ENCODE measurements at places on chromosomes 2 and 18. TPM values are rescaled to one million over a fixed set of nuclear protein-coding genes. Genes with fewer than 3 reads are reported as not detected.

DNA sequence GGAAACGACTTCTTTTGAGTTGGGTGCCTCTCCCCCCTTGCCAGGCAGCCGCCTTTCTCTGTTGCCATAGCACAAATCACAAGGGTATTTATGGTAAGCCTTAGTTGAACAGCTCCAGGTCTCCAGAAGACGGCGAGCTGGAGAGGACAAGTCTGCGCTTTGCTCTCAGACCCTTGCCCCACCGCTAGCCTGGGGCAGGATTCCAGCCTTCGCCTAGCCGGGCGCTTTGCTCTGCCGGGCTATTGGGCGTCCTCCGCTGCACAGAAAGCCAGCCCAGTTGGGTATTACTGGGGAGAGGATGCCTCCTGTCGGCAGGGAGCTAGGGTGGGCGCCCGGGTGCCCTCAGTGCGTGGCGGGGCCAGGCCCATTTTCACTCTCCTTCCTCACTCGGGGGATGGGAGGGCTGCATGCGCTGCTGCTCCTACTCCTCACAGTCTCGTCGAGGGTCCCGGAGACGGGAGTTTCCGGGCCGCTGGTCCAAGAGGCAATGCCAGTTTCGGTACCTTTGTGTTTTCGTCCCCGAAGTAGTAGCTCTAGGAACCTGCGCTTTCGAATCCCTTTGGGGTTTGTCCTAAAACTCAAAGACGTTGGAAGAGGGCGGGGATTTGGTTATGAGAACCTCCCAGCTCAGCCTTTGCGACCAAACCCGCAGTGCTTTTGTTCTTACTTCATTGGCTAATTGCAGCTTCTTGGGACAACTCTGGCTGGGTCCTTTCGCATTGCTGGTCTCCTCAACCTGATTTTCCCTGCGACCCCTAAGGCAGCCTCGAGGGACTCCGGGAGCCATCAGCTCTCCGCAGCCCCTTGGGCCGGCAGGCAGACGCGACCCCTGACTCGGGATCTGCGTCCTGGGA, 3.6 kb upstream of the DLX2 start:
- DNase-seq: no peak

DNA sequence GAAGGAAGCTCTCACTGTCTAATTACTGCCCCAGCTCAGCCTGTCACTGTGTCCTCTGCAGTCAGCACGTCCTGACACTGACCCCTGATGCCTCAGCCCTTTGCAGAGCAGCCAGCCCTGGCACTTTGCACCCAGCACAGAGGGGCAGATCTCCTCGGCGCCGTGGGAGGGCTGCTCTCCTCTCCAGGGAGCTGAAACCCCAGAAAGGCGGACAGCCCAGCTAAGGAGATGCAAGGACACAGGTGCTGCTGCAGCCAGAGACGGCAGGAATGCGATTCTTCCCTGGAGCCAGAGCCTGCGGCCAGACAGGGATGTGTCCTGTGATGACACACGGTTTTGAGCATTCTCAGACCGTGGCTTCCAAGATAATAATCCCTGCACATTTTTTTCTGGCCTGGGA, 34.5 kb upstream of the SIX3 start:
- DNase-seq: no peak

The ZNF804A gene
- 0.05 TPM for polyA plus RNA-seq

DNA sequence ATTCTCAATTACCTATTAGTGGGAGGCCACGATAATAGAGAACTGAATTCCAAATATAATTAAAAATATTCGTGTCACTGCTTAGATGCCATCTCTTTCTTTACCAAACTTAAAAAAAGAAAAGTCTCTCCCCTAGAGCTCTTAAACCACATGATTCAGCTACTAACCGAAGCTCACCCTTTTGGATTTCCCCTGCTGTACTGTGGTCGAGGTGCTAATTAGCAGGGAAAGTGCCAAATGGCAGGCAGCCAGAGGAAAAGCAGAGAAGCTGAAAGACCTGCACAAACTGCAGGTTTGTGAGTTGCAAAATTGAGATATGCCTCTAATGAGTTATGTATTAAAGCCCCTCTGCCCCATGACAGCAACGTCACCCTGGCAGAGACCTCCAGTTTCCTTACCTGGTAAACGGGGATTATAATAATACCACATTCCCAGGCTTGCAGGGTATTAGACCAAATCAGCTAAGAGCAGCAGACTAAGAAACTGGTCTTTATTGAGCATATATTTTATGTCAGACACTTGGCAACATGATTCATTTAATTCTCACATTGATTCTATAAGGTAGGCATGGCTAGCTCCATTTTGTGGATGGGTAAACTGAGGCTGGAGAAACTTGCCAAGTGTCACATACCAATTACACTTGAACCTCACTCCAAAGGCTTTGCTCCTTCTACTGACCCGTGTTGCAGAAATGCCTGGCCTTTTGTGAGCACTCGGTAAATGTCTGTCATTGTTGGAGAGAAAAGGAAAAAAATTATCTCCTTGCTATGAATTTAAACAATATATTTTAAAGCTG, 259.7 kb downstream of the LPIN1 start:
- no peak for DNase-seq

GRCh38 chr2:128145651-128146050, 54.7 kb downstream of the UGGT1 start:
- DNase-seq: no peak

DNA sequence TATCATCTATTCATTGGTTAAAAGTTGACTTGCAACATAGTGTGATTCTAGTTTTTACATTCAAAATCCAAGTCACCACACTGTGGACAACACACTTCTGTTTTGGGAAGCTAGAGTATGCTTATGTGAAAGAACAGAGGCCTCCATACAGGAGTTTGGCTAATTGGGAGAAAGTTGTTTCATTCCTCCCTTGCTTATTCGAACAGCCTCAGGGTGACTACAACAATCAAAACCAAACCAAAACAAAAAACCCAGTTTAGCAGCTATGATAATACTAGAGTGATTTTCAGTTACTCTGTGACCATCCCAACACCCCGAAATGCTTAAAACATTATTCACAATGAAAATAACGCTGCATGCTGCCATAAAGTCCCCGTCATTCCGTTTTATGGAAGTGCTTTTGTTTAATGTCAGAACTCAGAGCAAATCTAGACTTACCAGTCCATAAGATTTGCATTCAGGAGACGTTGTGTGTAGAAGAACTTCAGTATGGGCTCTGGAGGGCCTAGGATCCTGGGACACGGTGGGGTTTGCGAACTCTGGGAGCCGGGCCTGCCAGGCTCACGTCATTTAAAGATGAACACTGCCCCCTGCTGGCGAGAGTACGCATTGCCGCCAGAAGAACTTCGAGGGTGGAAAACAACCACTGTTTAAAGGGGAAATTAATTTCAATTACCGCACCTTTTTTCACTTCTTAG, 111.4 kb downstream of the FTCDNL1 start:
- peak; percentile 2 for DNase-seq

DNA sequence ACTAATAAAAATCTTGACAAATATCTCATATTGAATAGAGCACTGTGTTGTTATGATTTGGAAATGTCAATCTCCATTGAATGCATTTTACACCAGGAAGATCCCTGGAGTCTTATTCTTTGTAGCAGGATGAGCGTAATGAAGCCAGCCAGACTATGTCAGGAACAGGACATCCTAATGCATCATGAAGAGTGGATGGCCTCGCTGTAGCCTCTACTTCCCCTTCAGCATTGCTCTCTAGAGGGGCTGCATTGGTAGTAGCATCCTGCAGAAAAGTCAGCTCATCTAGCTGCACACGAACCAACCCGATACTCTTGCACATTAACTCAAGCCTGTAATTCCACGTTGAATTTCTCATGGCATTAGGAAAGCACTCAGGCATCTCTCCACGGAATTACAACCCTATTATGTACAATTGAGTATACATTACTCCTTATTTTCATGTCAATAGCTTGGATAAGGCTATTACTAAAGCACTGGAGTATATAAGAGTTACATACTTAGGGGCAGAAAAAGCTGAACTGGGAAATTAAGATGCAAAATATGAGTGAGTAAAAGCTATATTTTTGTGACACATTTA, 76.1 kb downstream of the CMPK2 start:
- DNase-seq: no peak

- no peak for DNase-seq
Observed at GRCh38 chr18:67794521-67794920, 278.0 kb upstream of the DSEL start.

DNA sequence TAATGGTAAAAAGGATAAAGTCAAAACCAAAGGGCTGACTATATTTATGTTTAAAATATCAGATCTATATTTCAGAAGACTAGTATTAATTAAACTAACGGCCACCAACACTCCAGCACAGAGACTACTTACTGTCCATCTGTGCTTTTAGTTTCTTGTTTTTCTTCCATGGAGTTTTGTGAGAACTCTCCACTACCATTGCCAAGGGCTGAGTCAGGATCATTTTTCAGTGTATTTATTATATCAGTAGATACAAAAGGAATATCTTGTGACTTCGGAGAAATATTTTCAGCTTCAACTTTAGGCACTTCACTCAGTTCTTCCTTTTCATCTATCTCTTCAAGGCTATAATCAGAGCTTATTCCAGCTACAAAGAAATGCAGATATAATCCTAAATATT, 79.1 kb upstream of the GRB14 start:
- no peak for DNase-seq

DNA sequence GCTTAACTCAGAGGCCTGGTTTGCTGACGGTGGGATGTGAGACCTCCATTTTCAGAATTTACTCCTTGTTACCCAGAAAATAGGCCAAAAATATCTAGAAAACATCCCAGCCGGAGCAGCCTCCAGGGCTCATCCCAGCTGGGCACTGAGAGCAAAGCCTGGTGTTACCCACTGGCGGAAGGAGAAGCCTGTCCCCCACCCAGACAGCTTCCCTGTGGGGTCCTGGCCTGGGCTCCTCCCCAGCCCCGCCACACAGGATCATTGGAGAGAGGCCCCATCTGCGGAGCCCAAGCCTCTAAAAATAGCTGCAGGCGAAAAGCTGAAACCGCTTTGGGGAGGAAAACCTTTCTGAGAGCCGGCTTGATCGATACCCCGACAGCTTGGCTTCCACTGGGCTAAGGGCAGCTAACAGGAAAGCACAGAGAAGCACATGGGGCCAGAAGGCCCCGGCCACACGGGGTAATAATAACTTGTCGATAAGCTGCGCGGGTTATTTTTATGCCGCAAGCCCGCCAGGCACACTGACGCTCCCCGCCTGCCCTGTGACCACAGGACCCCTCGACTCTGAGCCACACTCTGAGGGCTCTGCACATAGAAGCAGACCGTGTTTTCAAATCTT, 26.9 kb upstream of the FAHD2A start:
- DNase-seq: no peak

DNA sequence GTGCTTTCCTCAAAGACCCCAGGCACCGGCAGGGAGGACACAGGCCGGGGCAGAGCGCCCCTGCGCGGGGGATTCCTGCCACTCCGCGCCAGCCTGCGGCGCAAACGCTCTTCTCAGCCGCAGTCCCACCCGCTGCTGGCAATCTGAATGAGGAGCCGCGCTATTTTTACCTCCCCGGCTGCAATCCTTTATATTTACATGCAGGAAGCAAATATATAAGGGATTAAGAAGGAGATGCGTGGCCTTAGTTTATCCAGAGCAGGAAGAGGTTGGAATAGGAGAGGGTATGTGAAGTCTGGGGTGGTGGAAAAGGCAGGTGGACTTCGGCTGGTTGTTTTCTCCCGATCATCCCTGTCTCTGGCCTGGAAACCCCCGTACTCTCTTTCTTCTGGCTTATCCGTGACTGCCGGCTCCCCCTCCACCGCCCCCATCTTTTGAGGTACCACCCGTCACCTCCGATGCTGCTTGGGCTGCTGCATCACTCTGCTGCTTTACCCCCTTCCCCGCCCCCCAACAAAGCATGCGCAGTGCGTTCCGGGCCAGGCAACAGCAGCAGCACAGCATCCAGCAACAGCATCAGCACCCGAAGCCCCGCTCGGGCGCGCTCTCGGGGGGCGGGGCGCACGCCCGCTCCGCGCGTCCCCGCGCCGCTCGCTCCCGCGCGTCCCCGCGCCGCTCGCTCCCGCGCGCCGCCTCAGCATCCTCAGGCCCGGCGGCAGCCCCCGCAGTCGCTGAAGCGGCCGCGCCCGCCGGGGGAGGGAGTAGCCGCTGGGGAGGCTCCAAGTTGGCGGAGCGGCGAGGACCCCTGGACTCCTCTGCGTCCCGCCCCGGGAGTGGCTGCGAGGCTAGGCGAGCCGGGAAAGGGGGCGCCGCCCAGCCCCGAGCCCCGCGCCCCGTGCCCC, at the start of gene ADAM23:
Gene ADAM23, plus strand, starts transcription at position 700 of the 902 bp plus-strand sequence. CDS start 335 bp downstream, outside the sequence.
- DNase-seq: no peak

All from keratinocyte (primary cell).